ENCODE measurements at places on chromosomes 5 and 9.

DNA sequence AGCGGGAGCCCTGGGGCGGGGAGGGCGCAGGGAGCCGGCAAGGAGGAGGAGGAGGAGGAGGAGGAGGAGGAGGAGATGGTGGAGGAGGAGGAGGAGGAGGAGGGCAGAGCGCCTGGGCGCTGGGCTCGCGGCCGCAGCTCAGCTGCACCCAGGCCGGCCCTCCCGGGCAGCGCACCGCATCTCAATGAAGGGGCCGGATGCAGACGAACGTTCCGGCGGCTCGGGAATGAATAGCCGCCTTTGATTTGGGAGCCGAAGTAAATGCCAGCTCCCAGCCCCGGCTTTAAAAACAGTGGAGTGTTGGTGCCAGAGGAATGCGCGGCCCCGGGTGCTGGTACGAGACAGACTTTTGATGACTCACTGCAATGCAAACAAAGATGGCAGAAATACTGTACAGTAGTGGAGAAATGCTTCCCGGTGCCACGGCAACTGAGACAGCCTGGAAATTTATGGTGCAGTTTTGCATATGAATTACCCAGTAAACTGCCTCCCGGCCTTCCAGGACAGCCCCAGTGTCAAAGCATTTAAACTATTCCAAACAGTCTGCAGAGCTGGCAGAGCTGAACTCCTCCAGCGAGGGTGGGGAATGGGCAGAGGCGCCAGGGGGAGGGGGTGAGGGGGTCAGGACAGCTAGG is 43.1 kb downstream of the NACC2 start:
- no peak for DNase-seq

DNA sequence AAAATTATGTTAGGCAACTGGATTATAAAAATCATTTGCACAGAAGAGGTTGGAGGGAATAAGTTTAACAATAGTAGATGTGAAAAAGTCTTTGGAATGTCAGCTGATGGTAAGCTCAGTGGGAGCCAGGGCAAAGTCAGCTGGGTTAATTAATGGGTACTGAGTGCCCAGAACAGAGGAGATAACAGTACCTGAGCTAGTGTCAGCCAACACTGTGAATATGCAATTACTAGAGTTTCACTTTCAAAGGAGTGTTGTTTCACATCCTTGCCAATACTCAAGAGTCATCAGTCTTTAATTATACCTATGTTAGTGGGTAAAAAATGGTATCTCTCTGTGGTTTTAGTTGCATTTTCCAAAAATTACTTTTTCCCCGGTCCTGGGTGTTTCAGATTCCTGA is 135.1 kb downstream of the KIF4B start:
- no peak for DNase-seq

GRCh38 chr5:149452007-149452664 is 73.0 kb upstream of the IL17B start:
- DNase-seq = no peak

GRCh38 chr9:80437091-80437640 is 865.4 kb downstream of the TLE4 start:
- no peak for DNase-seq

DNA sequence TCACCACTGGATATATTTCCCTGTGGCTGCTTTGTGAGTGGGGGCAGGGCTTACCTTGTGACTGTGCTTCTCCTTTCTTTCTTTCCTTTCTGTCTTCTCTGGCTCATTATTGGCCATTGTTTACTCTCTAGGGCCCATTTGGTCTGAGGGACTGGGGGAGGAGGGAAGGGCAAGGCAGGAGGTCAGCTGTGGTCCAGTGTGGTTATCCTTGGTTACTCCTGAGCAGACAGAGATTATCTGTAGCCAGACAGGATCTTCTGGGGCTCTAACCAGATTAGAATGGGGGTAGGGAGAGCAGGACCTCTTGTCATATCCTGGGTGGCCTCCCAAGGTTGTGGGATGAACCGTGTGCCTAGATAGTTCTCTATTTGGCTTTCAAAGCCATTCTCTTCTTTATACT is 71.2 kb downstream of the ANKRD55 start:
- no peak for DNase-seq

DNA sequence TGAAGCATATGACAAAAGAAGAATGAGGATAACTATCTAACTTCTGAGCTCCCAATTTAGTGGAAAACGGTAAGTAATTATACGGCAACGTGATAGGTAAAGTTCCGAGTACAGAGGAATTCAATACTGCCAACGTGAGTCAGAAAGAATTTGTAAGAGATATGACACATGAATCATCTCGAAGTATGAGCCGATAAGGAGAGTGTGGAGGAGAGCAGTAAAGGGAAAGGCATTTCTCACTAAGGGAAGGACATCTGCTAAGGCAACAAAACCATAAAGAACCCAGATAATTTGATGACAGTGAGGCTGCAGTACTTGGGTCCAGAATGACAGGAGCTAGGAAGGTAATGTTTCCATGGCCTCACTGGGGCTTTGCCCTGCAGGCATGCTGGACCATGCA is 11.0 kb downstream of the MPDZ start:
- no peak for DNase-seq

GRCh38 chr9:84340535-84340934 is at the start of gene SLC28A3:
Gene SLC28A3 (minus strand): TSS chr9:84340758. CDS start chr9:84340633, 125 bp downstream.
- DNase-seq = no peak

DNA sequence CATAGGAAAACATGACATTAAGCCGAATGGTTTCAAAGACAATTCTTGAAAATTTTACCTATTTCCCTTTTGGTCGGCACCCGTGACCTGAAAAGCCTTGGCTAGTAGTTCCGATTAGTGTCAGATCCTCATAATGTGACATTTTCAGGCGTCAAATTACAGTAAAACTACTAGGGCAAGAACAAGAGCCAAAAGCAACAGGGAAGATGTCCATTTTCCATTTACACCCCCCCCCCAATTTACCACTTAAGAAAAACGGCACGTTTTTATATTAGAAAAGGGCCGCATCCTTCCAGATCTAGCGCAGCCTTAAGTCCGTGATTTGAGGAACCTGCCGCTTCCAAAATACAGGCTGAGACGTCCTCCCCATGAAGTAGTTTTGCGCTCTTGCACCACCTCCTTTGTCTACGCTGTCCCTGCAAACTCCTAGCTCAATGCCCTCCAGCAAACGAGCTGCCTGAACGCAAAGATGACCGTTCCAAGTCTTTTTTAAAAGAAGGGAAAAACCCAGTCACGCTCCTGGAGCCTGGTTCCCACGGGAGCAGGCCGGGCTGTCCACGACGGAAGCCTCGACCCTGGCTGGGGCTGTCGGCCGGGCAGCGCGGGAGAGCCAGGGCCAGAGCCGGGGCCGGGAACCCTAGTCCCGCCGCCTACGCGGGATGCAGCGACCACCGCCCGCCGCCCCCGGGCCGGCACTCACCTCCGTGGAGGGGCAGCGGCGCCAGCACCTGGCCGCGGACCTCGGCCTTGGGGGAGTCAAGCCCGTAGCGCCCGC is 616 bp downstream of the RNF130 start:
- DNase-seq = no peak

- no peak for DNase-seq
Observed at GRCh38 chr5:3182133-3182876, 413.3 kb upstream of the IRX1 start.

GRCh38 chr5:2006971-2007291 is 124.2 kb upstream of the IRX4 start:
- no peak for DNase-seq

DNA sequence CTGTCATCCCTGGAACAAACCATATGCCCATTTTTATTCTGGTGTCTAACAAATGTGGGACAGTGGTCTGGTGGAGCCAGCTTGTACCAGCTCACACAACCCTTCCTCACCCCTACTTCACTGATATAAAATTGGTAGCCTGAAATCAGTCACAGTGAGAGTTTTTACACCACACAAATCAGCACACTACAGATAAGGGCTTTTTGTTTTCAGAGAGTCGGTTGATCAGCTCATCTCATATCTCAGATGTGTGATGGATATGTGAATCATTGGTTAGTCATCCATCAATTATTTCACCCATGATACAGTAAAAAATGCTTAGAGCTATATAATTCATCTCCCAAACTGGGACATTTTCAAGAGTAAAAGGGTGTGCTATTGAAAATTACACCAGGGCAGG is 529.2 kb downstream of the EBF1 start:
- DNase-seq = no peak

- peak; percentile 32 for DNase-seq
Observed at GRCh38 chr9:129436751-129437625, 183.9 kb downstream of the C9orf50 start.

- no peak for DNase-seq
Observed at GRCh38 chr5:82384034-82384750, 106.0 kb upstream of the RPS23 start.

DNA sequence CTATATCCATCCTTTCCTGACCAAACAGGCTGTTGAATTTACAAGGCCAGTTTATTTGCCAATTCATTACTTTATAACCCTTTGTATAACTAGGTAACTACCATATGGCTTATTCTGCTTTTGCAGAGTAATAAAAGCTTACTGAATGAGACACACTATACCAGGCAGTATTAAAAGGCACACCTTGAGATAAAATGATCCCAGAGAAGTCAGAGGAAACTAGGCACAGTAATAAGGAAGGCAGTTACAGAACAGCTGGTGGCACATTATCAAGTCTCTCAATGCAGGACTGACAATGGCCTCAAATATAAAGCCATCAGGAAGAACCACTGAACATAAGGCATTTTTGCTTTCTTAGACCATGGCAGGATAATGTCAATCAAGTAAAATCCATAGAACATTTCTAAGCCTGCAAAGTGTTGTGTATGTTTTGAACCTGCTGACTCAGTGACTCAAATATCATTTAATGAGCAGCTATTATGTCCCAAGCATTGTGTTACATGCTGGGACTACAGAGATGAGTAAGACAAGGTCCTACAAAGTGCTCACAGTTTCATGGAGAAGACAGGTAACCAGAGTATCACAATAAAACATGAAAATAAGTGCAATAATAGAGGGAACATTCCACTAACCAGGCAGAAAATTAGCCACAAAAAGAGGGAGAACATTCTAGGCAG is 52.5 kb downstream of the OXCT1 start:
- no peak for DNase-seq

DNA sequence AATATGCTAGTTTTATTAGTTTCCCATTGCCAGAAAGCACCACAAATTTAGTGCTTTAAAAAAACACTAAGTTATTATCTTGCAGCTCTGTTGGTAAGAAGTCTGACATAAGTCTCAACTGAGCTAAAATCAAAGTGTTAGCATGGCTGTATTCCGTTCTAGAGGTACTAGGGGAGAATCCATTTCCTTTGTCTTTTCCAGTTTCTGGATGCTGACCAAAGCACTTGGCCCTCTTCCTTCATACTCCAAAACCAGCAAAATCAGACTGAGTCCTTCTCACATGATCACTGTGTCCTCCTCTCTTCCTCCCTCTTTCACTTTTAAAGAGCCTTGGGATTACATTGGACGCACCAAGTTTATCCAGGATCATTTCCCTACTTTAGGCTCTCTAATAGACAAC is 9.5 kb downstream of the CDH18 start:
- no peak for DNase-seq

DNA sequence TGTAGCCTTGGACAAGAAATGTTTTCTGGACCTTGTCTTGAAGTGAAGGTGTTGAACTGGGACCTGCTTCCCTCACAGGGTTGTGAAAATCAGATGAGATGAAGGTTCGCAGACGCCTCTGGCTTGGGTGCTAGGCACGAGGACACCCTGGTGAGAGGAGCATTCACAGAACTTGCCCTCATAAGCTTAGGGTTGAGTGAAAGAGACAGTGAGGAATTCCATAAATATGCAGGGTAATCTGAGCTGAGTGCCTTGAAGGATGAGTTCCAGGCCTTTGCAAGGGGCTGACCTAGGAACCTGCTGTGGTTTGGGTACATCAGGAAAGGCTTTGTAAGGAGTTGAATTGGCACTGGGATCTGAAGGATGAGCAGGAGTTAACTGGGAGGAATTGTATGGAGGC is 75.7 kb upstream of the SAP30L start:
- no peak for DNase-seq

- DNase-seq = no peak
Observed at GRCh38 chr5:170120576-170120975, 14.9 kb downstream of the FOXI1 start.

- DNase-seq = no peak
Observed at GRCh38 chr9:129266536-129266935, 88.5 kb upstream of the IER5L start.

DNA sequence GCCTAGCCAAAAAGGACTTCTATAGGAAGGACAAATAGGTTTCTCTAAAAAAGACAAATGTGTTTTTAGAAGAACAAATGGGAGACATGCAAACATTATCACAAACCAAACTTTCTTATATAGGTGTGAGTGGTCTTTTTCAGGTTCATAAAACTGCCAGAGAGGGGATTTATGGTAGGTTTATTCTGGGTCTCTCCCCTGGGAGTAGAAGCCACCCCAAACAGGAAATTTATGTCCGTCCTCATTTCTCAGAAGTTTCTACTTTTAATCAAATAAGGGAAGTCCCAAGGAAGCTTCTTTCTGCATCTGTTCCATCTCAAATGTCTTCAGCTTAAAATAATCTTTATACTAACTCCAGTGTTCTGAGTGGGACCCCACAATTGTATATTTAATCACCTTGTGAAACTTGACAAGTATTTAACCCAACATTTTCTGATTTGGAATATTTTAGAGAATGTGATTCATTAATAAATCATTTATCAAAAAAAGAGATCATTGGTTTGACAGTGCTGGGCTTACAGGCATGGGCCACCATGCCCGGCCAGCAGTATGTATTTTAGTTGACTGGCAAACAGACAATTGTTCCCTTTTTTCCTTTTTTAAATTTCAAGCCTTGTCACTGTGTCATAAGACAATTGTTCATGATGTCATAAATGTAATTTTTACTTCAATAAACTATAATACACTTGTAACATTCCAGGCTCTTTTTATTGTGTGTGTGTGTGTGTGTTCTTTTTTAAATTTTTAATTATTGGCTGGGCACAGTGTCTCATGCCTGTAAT is 44.6 kb upstream of the GLDC start:
- no peak for DNase-seq

GRCh38 chr5:40066616-40067015 is 613.1 kb upstream of the PTGER4 start:
- DNase-seq = no peak

DNA sequence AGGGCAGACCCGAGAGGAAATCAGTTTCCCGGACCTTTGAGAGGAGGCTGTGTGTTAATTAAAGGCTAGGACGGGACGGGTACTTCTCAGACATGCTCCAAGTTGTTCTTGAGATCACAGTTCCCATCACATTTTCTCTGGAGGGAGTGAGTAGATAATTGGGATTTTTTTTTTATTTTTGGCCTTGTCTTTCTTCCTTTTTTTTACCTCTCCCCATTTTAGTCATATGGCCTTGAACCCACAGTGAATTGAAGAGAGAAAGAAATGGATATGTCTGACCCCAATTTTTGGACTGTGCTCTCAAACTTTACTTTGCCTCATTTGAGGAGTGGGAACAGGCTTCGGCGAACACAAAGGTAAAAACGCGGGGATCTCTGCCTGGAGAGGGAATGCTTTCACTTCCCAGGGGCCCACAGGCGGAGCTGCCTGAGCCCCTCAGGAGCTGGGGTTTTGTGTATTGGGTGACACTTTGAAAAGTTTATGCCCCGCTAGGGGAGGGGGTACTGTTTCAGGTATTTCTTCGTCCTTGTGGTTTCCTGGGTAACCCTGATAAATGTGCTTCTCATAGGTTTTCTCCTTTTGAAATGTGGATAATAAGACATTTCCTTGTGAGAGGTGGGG is 191.8 kb downstream of the CD180 start:
- DNase-seq = no peak

- peak; percentile 22 for DNase-seq
Observed at GRCh38 chr9:121059998-121060636, 10.0 kb upstream of the C5 start.

- DNase-seq = no peak
Observed at GRCh38 chr5:58201922-58202648, 257.8 kb downstream of the PLK2 start.

GRCh38 chr9:87663556-87663955 is 62.4 kb upstream of the CTSL start:
- no peak for DNase-seq
